Stimulated activated CD8-positive, alpha-beta memory T cell treated with anti-CD3 and anti-CD28 coated beads, Interleukin-7, amount 100 ng/mL, for 1 hour (primary cell): ENCODE measurements at places on chromosomes 5 and 9.

- no peak for DNase-seq
Measured at GRCh38 chr5:128579093-128579492, 41.0 kb upstream of the FBN2 start.

DNA sequence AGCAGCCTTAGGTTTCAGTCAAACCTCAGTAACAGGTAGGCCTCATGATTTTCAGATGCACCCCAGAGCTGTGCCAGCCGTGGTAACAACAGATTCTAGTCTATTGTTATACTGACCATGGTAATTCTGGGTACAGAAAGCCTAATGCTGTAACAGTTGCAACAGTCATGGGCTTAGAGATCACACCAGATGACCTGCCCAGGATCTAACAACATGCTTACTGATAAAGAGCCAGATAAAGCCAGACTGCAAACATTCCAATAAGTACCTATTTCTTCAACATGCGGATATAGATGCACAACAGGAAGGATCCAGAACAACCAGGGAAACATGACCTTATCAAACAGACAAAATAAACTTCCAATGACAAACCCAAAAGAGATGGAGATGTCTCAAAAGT is 42.8 kb downstream of the CERT1 start:
- DNase-seq = no peak

- peak; percentile 51 for DNase-seq
Measured at GRCh38 chr5:176573564-176574296, 24.6 kb downstream of the CDHR2 start.

GRCh38 chr5:65141493-65141892 is 340.2 kb downstream of the ADAMTS6 start:
- no peak for DNase-seq

GRCh38 chr5:113608113-113608596 is 94.7 kb downstream of the YTHDC2 start:
- no peak for DNase-seq

- no peak for DNase-seq
Measured at GRCh38 chr9:3828495-3828894, 302.7 kb upstream of the RFX3 start.

GRCh38 chr5:62791059-62791458 is 212.4 kb downstream of the LRRC70 start:
- DNase-seq = no peak
